Placental pericyte (primary cell): ENCODE measurements at places on chromosomes 12 and 14. TPM values are rescaled to one million over a fixed set of nuclear protein-coding genes. Genes with fewer than 3 reads are reported as not detected.

The IL23A gene
- not detected in 2 replicates for total RNA-seq

The AHNAK2 gene
- total RNA-seq, result 9.2 and 69.4 TPM in 2 replicates

The SSTR1 gene
- 10.3 and 11.0 TPM in 2 replicates for total RNA-seq

The MIP gene
- total RNA-seq, result not detected in 2 replicates

The ADSS1 gene
- total RNA-seq, result 0.43 and 2.2 TPM in 2 replicates

The PTPRR gene
- 0.44 and 1.1 TPM in 2 replicates for total RNA-seq

The TCL1B gene
- total RNA-seq, result not detected in 2 replicates

The COCH gene
- 0.22 and 4.0 TPM in 2 replicates for total RNA-seq

The PSMC6 gene
- 77.7 and 107 TPM in 2 replicates for total RNA-seq

The DMAC2L gene
- 3.3 and 7.7 TPM in 2 replicates for total RNA-seq

The FRS2 gene
- 37.0 and 47.1 TPM in 2 replicates for total RNA-seq

The C1QL4 gene
- total RNA-seq, result under 0.01 and 0.14 TPM in 2 replicates

The REP15 gene
- total RNA-seq, result 2.0 and 3.7 TPM in 2 replicates

The RFX4 gene
- not detected in 2 replicates for total RNA-seq

The TAS2R19 gene
- 4.9 and 8.5 TPM in 2 replicates for total RNA-seq

The SLCO1B1 gene
- total RNA-seq, result not detected in 2 replicates

The EPYC gene
- total RNA-seq, result not detected in 2 replicates

The CMKLR1 gene
- total RNA-seq, result 1.1 and 7.4 TPM in 2 replicates

The PSMC1 gene
- 126 and 179 TPM in 2 replicates for total RNA-seq

The GARIN6 gene
- total RNA-seq, result not detected in 2 replicates

The TAPBPL gene
- total RNA-seq, result 8.6 and 26.5 TPM in 2 replicates

The SLC25A47 gene
- total RNA-seq, result not detected in 2 replicates

The KRT72 gene
- total RNA-seq, result not detected in 2 replicates
